ENCODE measurements at places on chromosomes 11 and 22. TPM values are rescaled to one million over a fixed set of nuclear protein-coding genes. Genes with fewer than 3 reads are reported as not detected.

- peaks cover 12% of the 10 kb centered on the region for H3K4me1 ChIP-seq
- no peak overlapping the region for H3K27ac ChIP-seq
- H3K36me3 ChIP-seq, result peaks cover 6% of the 10 kb centered on the region
These were observed 6.7 kb downstream of the BRD1 start for GRCh38 chr22:49820984-49821383.

DNA sequence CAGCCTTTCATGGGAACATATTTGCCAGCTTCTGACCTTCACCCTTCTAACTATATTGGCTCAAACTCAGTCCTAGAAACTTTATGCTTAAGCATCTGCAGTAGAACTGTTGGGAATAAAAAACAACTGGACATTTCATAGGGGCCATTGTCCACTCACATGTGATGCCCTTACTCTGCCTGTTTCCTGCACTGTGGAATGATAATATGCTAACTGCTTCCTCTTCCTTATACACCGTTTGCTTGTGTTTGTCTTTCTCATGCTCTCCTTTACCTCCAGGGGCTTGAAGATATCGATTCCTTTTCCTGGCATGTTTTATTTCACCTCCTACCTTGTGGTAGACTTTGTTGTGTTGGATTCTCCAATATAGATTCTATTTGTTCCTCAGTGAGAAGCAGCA lies 333.0 kb upstream of the DDI1 start:
- no peak for DNase-seq
- H3K27me3 ChIP-seq, result no peaks in the 10 kb centered on the region
- no peaks in the 10 kb centered on the region for H3K36me3 ChIP-seq
- H3K4me1 ChIP-seq, result no peaks in the 10 kb centered on the region
- H3K27ac ChIP-seq, result no peak overlapping the region
- no peak overlapping the region for H3K4me3 ChIP-seq

DNA sequence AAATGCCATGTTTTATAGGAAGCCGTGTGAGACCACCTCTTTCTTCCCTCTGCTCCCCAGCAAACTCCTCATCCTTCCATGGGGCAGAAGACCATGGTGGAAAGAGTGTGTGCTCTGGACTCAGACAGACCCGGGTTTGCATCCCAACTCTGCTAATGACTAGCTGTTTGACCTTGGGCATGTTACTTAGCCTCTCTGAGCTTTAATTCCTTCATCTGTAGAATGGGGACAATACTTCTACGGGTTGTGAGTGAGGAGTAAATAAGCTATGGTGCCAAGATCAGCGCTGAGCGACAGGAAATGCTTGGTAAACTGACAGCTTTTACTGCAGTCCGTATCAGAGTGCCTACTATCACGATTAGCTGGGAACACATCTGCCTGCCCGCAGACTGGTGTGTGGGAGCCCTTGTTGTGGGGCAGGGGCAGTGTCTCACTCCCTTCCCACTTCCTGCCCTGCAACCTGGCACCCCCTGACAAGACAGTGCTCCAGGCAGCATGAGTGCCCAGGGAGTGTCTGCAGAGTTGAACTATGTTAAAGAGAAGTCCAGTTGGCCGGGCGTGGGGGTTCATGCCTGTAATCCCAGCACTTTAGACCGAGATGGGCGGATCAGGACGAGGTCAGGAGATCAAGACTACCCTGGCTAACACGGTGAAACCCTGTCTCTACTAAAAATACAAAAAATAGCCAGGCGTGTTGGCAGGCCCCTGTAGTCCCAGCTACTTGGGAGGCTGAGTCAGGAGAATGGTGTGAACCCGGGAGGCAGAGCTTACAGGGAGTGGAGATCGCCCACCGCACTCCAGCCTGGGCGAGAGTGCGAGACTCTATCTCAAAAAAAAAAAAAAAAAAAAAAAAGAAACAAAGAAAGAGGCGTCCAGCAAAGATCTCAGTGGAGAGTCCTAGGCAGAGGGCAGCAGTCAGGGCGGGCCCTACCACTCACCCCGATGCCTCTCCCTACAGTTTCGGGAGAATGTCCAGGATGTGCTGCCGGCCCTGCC lies 2.2 kb downstream of the SEC14L2 start:
- no peaks in the 10 kb centered on the region for H3K36me3 ChIP-seq
- no peaks in the 10 kb centered on the region for H3K27me3 ChIP-seq
- no peak for DNase-seq

DNA sequence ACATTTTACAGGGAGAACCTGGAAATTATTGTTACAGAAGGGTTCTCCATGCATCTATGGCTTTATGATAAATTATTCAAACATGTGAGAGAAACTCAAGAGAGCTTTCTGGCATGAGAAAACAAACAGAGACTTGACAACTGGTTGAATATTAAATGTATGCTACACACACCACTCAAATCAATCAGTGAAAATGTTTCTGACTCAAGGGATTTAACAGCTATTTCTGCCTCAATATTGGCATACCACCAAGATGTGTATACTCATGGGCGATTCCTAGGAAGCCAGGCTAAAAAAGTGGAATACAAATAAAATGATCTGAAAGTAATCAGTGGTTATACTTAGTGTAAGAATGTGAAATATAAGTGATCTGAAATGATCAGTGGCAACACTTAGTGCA lies 15.8 kb upstream of the OR51T1 start:
- H3K36me3 ChIP-seq, result no peaks in the 10 kb centered on the region
- DNase-seq, result no peak
- H3K4me3 ChIP-seq, result no peak overlapping the region
- no peaks in the 10 kb centered on the region for H3K4me1 ChIP-seq

Gene PNPLA3
- total RNA-seq, result 5.0 TPM

DNA sequence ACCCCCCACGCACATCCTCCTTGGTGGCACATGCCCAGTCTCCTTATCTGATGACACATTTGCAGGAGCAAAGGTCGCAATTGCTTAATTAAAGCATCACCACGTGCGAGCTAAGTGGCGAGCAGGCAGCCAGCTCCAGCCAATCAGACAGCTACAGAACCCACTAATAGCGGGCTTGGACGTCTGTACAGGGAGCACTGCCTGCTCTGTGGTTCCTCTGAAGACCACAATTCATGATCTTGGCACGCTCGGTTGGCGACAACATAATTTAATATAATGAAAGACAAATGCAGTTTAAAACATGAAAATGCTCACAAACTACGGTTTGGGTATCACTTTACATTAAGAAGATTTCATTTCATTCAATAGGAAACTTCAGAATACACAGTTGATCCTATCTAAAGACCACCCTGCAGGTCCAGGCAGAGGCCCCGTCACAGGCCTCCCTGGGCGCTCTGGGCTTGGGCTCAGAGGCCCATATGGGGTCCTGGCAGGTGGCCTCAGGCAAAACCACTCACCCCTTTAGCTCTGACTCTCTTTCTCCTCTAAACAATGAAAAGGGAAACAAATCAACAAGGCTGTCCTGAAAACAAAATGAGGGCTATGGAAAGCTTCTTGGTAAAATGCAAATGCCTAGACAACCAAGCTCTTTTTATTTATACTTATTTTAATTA lies 10.4 kb downstream of the PACSIN2 start:
- H3K27me3 ChIP-seq, result no peaks in the 10 kb centered on the region
- H3K4me1 ChIP-seq, result peaks cover 92% of the 10 kb centered on the region
- H3K27ac ChIP-seq, result peak overlapping the region; percentile 29
- H3K36me3 ChIP-seq, result no peaks in the 10 kb centered on the region
- no peak overlapping the region for H3K4me3 ChIP-seq

DNA sequence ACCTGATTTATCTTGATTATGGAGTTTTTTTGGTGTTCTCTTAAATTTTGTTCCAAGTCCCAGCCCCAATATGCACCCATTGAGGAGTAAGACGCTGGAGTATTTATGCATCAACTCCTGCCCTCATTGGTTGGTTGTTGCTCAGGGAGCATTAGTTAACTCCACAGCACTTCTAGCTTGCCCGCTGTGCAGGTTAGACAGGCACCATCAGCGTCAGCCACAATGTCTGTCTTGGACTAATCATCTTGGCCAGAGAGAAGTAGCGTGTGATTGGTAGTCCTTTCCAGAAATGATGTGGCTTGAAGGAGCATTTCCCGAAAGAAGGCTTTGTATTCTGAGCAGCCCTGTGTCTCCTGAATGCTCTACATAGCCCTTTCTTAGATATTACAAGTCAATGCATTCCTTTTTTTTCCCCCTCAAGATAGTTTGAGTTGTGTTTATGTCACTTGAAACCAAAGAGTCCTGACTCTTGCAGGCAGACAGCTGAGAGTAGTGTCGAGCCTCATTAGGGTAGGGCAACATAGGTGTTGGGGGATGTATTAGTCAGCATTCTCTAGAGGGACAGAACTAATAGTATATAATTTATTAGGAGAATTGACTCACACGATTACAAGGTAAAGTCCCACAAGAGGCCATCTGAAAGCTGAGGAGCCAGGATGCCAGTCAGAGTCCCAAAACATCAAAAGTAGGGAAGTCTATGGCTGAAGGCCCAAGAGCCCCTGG lies 94.6 kb upstream of the RCN1 start:
- no peak for DNase-seq
- H3K27me3 ChIP-seq, result no peaks in the 10 kb centered on the region
- no peak overlapping the region for H3K27ac ChIP-seq
- H3K36me3 ChIP-seq, result no peaks in the 10 kb centered on the region

GRCh38 chr11:122697636-122698167 lies 42.2 kb downstream of the UBASH3B start:
- DNase-seq, result no peak
- H3K27ac ChIP-seq, result no peak overlapping the region
- H3K4me1 ChIP-seq, result 0 out of 2 replicates have a peak, but pooled peaks cover under 1% of the 10 kb centered on the region
- H3K4me3 ChIP-seq, result no peak overlapping the region

- H3K4me3 ChIP-seq, result no peak overlapping the region
- H3K4me1 ChIP-seq, result no peaks in the 10 kb centered on the region
- H3K27ac ChIP-seq, result no peak overlapping the region
- no peaks in the 10 kb centered on the region for H3K27me3 ChIP-seq
- no peak for DNase-seq
These were observed 862.8 kb downstream of the FAM181B start for GRCh38 chr11:81870815-81871214.

GRCh38 chr22:19927696-19928095 lies 13.9 kb upstream of the COMT start:
- no peaks in the 10 kb centered on the region for H3K4me1 ChIP-seq
- H3K27me3 ChIP-seq, result no peaks in the 10 kb centered on the region
- no peak for DNase-seq
- H3K36me3 ChIP-seq, result no peaks in the 10 kb centered on the region
- no peak overlapping the region for H3K4me3 ChIP-seq

GRCh38 chr11:116553482-116553881 lies 219.3 kb downstream of the BUD13 start:
- DNase-seq, result no peak
- no peak overlapping the region for H3K27ac ChIP-seq
- 0 out of 2 replicates have a peak, but pooled peaks cover 4% of the 10 kb centered on the region for H3K27me3 ChIP-seq
- no peaks in the 10 kb centered on the region for H3K4me1 ChIP-seq
- no peak overlapping the region for H3K4me3 ChIP-seq

Gene CAPN1
- 244 TPM for total RNA-seq

Gene MUC6
- total RNA-seq, result not detected

Gene MMP7
- total RNA-seq, result 1.0 TPM

DNA sequence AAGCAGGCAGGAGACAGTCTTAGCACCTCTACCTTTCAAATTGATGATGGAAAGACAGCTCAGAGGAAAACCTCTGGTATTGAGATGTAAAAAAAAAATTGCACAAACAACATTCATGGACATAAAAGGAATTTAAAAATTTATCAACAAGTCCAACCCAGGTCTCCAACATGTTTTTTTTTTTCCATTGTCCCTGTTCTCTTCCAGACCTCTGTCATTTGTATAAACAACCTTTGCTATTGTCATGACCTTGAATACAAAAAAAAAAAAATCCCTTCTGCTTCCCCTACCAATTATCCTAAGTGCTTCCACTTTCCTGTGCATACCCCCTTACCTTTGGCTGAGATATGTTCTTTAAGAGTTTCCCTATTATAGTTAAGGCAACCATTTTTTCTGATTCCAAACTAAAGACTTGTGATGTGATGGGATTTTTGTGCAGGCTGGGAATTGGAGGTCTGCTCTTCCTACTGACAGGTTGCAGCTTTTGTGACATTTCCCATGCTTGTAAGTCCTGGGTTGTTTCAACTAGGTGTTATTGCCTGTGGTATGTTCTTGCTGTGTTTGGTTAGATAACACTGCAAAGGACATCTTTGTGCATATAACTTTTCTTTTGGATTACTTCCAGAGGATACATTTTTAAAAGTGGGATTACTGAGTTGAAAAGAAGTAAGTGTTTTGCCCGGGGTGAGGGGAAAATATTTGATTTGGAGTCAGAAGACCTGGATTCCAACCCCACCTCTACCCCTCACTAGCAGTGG lies 67.1 kb downstream of the KIAA1671 start:
- no peaks in the 10 kb centered on the region for H3K27me3 ChIP-seq
- H3K4me1 ChIP-seq, result no peaks in the 10 kb centered on the region
- no peaks in the 10 kb centered on the region for H3K36me3 ChIP-seq
- H3K27ac ChIP-seq, result no peak overlapping the region

DNA sequence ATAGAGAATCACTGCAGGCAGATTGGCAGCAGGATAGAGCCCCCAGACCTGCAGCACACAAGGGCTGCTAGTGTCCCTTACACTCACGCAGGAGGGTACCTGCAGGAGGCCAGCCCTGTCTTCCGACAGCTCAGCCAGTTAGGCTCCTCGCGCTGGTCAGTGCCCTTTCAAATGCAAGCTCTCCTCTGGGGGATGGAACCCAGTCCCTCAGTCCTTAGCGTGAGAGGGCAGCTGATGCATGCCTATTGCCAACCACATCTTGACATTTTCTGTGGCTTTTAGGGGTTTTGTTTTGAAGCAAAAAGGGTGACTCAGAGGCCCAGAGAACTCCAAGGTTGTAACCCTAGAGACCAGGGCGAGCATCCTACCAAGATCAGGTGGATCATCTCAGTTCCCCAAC lies 40.0 kb downstream of the WNT11 start:
- H3K4me1 ChIP-seq, result peaks cover 10% of the 10 kb centered on the region
- no peak overlapping the region for H3K27ac ChIP-seq
- H3K4me3 ChIP-seq, result no peak overlapping the region
- H3K27me3 ChIP-seq, result no peaks in the 10 kb centered on the region

Gene MS4A15
- total RNA-seq, result not detected

GRCh38 chr11:92969634-92970347 lies at the start of gene MTNR1B:
Gene MTNR1B, plus strand, starts transcription at chr11:92969651. Its CDS starts 75 bp downstream, at chr11:92969726.
- no peak within 1 kb of the TSS for H3K27ac ChIP-seq
- no peak for DNase-seq
- no peaks in the 10 kb centered on the region for H3K36me3 ChIP-seq
- no peaks in the 10 kb centered on the region for H3K4me1 ChIP-seq
- no peaks in the 10 kb centered on the region for H3K27me3 ChIP-seq

- H3K4me3 ChIP-seq, result no peak overlapping the region
- H3K4me1 ChIP-seq, result peaks cover 5% of the 10 kb centered on the region
- no peak for DNase-seq
- no peaks in the 10 kb centered on the region for H3K27me3 ChIP-seq
- no peaks in the 10 kb centered on the region for H3K36me3 ChIP-seq
These were observed 83.0 kb downstream of the AASDHPPT start for GRCh38 chr11:106160494-106160893.

GRCh38 chr22:32634421-32634981 lies 159.9 kb downstream of the FBXO7 start:
- peaks cover under 1% of the 10 kb centered on the region for H3K4me1 ChIP-seq
- no peak overlapping the region for H3K4me3 ChIP-seq
- no peak for DNase-seq
- no peak overlapping the region for H3K27ac ChIP-seq
- no peaks in the 10 kb centered on the region for H3K36me3 ChIP-seq

Gene SLC22A25
- 0.16 TPM for total RNA-seq

Gene DUSP8
- 7.7 TPM for total RNA-seq

Gene C11orf86
- total RNA-seq, result not detected
